ENCODE measurements at places on chromosomes 6 and 20. TPM values are rescaled to one million over a fixed set of nuclear protein-coding genes. Genes with fewer than 3 reads are reported as not detected.

Gene PHACTR1
- total RNA-seq, result 1.2 TPM

Gene CLPSL1
- not detected for total RNA-seq

Gene C6orf58
- total RNA-seq, result not detected

Gene EYS
- total RNA-seq, result 0.27 TPM

Gene BPIFB4
- total RNA-seq, result not detected

Gene HLA-B
- 141 TPM for total RNA-seq

Gene ERVFRD-1
- not detected for total RNA-seq

Gene PGC
- not detected for total RNA-seq

Gene GPX5
- not detected for total RNA-seq

Gene GCNT2
- 1.4 TPM for total RNA-seq

Gene IPCEF1
- total RNA-seq, result 0.94 TPM

Gene APOBEC2
- not detected for total RNA-seq

Gene ENPP5
- total RNA-seq, result 1.5 TPM

Gene PROKR2
- total RNA-seq, result not detected

Gene TUBB2B
- total RNA-seq, result 5.9 TPM

Measured in hair follicular keratinocyte (primary cell).